ENCODE measurements at places on chromosomes 7 and 10.

GRCh38 chr7:151232917-151233701, 826 bp downstream of the CHPF2 start:
- DNase-seq = no peak

DNA sequence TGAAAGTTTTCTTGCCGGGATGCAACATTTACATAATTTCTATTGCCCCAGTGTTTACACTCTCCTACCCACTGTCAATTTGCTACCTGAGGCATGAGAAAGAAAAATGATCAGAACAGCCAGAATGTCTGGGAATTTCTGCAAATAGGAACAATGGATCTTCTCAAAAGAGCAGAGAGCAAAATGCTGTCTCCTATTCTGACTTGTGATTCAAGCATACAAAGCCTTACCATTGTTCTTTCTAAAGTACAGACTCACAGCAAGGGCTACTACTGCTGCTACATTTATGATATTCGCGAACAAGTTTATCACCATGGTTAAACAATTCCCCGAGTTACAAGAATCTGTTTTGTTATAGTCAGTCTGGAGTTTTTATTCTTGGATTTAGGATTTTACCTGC, 329.9 kb upstream of the CELF2 start:
- no peak for DNase-seq

- DNase-seq = no peak
Observed at GRCh38 chr10:99450156-99450555, 19.7 kb upstream of the GOT1 start.

DNA sequence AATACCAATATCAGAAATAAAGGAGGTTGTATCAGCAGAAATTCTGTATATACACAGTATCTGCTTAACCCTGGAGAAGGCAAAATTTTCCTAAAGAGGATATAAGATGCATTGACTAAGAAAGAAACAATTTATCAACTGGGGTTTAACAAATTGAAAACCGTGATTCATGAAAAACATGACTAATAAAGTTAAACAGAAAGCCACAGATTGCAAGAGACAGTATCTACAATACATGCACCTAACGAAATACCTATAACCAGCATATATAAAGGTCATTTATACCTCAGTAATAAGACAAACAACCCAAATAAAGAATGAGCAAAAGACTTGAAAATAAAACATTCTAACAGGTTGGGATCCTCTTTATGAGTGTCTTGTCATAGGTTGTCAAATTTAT, 101.8 kb downstream of the IQUB start:
- DNase-seq = no peak

GRCh38 chr10:63110940-63111339, 22.2 kb upstream of the NRBF2 start:
- DNase-seq = no peak

DNA sequence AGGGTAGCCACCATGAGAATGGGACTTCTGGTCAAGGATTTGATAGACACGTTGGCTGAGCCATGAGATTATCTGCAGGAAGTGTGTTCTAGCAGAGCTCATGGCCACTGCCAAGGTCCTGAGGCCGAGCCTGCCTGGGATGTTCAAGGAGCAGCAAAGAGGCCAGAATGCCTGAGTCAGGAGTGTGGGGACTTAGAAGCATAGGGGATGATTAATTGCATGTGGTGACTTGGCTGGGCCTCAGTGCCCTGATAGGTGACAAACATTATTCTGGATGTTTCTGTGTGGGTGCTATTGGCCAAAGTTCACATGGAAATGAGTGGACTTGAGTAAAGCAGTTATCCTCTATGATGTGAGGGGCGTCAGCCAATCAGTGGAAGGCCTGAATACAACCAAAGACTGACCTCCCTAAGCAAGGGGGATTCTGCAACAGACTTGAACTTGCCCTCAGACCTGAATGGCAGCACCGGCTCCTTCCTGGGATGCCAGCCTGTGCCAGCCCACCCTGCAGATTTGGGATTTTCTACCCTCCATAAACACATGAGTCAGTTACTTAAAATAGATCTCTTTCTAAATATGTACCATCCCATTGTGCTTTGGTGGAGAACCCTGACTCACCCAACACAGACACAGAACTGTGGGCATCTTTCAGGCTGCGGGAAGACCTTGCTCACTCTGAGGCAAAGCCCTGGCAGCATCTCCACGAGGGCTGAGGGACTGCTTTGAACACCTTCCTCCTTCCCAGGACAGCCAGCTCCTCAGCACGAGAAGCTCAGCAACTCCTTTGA, 363.9 kb upstream of the MGMT start:
- DNase-seq = no peak

GRCh38 chr10:110843796-110844616, 27.7 kb upstream of the PDCD4 start:
- no peak for DNase-seq

GRCh38 chr7:40500219-40500618, 365.4 kb downstream of the SUGCT start:
- DNase-seq = no peak

- no peak for DNase-seq
Observed at GRCh38 chr7:96238474-96238873, 83.4 kb downstream of the SLC25A13 start.

- no peak for DNase-seq
Observed at GRCh38 chr10:101726115-101726387, 31.1 kb upstream of the FBXW4 start.

- DNase-seq = no peak
Observed at GRCh38 chr10:49534670-49535381, 4.1 kb downstream of the ERCC6 start.

DNA sequence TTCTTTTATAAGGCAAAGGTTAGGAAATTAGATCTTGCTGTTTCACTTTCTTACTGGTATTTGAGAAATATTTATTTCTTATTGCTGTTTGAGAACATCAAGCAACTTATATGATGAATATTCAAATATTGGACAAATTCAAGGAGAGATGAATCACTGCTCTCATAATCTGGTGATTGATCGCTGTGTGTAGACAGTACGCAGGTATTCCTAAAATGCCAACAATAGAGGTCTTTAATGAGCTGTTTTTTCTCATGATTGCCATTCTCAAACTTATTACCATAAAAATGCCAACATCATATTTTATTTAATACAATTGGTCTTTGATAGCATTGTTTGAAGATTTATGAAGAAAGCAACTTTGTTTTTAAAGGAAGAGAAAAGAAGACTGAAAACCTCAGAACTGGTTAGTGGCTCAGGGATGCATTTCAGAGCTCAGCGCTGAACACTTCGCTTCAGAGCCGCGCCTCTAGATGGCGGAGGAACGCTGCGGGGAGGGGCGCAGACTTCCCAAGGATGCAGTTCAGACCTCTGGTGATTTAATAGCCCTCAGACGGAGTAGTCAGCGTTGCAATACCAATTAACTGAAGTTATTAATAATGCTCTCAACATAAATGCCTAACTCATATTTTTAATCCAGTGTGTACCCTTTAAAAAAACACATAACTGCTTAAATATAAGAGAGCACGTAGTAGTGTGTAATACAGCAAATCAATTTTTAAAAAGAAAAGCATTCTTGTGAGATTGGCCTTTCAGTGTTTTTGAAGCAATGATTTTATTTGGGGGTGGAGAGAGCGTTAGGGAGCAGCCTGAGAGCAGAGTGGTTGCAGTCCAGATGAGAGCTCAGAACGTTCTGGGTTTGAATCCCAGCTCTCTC, 38.5 kb upstream of the STEAP4 start:
- DNase-seq = no peak

DNA sequence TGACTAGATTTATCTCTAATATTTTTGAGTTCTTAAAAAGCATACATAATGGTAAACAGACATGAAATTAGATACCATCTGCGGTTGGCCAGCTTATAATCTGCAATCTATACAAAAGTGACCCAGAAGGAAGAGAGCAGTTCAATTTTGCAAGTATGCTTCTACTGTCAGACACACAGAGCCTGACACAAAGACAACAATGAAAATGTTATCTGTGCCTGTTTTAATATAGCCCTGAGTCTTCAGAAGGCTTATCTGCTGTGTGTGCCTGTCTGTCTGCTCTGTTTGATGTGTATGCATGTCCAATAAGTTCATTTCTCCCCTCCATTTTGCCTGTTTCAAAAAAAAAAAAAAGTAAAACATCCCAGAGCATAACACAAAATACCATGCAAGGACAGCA, 73.3 kb upstream of the FHIP2A start:
- no peak for DNase-seq

DNA sequence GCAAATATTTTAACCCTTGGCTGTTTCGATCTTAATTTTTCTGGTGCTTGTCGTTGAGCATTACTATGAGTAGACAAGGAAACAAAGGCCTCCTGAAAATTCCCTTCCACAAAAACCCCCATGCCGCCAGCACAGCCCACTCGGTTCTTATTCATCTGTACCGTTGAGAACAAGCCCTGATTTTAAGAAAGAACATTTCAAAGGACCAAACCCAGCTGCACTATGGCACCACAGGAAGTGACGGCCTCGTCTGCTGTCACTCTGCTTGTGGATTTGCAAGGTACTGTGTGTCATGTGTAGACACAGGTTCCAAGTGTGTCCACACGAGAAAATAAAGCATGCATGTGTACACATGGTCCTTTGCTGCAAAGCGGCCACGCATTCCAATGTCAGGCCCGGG, 285.2 kb downstream of the DNAJB6 start:
- no peak for DNase-seq

DNA sequence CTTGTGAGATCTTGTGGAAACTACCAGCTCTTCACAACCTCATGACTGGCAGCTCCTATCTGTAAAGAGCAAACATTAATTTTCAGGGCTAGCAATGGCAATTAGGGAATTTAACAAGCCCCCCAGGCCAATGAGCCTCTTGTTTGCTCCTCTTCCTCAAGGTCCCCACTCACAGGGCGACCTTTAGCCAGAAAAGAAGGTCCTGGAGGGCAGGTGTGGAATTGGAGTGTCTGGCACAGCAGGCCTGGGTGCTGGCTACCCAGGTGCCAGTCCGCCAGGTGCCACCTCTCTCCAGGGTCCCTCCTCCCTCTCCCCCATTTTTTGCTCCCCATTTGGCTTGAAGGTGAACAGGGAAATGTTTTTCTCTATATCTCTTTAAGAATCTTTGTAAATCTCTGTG, 1.9 kb upstream of the CEP55 start:
- DNase-seq = no peak

DNA sequence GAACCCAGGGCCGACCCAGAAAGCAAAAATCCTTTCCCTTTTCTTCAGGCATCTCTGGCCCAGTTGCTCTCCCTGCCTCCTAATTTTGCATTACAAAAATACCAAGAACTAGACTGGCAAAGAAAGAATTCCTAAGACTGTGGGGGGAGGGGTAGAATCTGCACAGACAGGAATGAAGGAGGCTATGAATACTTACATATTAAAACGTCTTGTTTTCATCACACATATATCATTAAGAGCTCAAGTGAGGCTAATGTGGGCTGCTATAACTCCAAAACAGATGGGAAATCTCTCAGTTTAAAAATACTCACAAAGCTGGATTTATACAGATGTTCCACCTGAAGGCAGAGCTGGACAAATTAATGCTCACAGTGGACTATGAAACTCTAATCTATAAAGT, 29.2 kb upstream of the MKX start:
- DNase-seq = no peak

GRCh38 chr10:71232089-71232998, 20.0 kb downstream of the UNC5B start:
- DNase-seq = no peak

GRCh38 chr10:104802941-104803340, 161.9 kb downstream of the SORCS3 start:
- no peak for DNase-seq

DNA sequence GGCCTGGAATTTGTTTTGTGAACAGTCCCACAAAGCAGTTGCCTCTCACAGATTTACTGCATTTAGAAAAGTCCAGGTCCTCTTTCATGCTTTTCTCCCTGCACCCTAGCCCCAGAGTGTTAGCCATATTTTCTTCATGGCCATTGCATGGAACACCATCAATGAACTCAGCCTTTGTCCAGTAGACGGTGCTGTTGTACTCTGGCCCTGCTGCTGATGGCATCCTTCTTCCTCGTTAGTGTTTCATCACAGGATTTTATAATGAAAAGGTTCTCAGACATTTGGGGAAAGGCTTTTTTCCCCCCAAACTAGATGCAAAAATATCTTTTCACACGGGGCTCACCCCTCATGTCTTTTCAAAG, 93.0 kb upstream of the SLC25A13 start:
- no peak for DNase-seq

GRCh38 chr7:125257617-125258016, 328.0 kb upstream of the POT1 start:
- DNase-seq = no peak

DNA sequence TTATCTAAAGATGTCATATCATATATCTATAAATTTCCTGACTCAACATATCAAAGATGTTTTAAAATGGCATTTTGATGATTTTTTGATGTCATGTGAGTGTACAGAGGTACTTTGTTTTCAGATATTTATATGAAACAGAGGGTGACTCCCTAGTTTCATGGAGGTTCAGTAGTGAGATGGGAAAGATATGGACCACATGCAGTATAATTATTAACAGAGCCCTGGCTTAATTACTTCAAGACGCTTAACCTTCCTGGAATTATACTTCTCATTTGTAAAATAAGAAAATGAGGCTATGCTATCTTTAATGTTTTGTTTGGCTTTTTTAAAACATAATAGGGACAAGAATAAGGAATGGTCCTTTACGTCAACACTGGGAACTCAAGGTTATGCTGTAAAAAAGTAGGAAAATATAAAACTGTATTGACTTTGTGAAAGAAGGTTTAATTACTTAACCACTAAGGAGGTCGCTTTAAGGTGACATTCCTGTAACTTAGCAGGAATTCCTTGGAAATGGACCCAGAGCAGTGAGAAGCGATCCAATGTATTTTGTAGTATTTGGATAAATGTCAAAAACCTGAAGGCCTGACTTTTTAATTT, 821.0 kb upstream of the IGFBP3 start:
- no peak for DNase-seq

GRCh38 chr7:50372923-50373322, 68.4 kb downstream of the IKZF1 start:
- no peak for DNase-seq

DNA sequence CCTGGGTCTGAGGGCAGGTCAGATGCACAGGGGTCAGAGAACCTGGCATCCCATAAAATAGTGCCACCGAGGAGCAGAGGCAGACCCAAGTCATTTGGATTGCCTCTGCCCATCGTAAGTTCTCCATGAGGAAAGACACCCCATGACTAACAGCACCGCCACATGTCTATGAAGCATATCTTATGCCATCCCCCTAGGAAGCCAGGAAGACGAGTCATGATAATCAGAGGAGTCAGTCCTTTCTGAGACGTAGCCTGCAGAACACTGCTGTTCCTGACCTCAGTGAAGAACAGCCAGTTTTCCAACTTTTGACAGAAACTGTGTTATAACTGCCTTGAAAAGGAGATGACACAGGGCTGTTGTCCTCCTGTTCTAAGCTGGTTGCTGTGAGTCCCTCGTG, 51.2 kb downstream of the INSYN2A start:
- DNase-seq = no peak

- DNase-seq = no peak
Observed at GRCh38 chr7:26868841-26869495, 4.6 kb upstream of the SKAP2 start.

DNA sequence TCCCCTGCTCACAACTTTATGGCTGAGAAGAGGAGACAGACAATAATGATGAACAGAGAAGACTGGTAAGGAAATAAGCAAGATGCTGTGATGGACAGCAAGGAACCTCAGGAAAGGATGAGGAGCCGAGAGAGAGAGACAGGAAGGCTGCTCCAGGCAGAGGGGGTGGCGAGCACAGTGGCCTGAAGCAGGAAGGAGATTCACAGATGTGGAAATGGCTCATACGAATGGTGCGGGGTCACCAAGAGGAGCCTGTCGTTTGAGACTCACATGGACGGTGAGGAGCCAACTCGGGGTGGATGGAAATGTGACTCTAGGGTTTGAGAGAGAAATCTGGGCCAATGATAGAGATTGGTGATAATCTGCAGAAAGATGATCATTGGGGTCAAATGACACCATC, 43.7 kb downstream of the KIAA1549 start:
- DNase-seq = no peak

Data from cortex of kidney (tissue), 1 donor.